ENCODE measurements at places on chromosomes 7 and 10.

GRCh38 chr7:26978146-26978545 lies 113.8 kb upstream of the SKAP2 start:
- DNase-seq = no peak

GRCh38 chr10:125023862-125024496 lies 82.1 kb downstream of the ZRANB1 start:
- no peak for DNase-seq

DNA sequence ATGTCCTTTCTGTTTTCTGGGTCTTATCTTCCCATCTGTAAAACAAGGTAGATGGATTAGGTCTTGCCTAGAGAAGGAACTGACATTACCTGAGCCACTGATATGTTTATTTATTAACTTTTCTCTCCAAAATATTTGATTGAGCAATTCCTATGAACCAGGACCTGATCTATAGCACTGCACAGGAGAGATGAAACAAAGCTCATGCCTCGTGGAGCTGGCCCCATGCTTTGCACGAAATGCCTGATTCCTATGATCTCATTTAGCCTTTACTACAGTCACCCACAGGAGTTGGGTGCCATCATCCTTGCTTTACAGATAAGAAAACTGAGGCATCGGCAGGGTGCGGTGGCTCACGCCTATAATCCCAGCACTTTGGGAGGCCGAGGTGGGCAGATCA lies 48.2 kb upstream of the ZMIZ1 start:
- DNase-seq = no peak

DNA sequence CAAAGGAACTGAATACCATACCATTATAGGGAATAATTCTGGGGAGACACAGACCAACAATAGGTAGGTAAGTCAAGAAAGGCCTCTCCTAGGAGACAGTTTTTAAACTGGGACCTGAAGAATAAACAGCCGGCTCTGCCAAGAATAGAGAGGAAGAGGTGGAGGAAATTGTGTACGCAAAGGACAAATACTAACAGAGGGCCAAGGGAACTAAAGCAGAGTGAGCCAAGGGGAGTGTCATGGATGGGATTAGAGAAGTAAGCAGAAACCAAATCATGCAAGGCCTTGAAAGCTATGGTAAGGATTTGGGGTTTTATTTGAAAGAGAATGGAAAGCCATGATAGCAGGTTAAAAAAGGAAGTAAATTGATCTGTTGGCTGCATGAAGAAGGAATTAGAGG lies 18.1 kb upstream of the ITGB8 start:
- DNase-seq = no peak

DNA sequence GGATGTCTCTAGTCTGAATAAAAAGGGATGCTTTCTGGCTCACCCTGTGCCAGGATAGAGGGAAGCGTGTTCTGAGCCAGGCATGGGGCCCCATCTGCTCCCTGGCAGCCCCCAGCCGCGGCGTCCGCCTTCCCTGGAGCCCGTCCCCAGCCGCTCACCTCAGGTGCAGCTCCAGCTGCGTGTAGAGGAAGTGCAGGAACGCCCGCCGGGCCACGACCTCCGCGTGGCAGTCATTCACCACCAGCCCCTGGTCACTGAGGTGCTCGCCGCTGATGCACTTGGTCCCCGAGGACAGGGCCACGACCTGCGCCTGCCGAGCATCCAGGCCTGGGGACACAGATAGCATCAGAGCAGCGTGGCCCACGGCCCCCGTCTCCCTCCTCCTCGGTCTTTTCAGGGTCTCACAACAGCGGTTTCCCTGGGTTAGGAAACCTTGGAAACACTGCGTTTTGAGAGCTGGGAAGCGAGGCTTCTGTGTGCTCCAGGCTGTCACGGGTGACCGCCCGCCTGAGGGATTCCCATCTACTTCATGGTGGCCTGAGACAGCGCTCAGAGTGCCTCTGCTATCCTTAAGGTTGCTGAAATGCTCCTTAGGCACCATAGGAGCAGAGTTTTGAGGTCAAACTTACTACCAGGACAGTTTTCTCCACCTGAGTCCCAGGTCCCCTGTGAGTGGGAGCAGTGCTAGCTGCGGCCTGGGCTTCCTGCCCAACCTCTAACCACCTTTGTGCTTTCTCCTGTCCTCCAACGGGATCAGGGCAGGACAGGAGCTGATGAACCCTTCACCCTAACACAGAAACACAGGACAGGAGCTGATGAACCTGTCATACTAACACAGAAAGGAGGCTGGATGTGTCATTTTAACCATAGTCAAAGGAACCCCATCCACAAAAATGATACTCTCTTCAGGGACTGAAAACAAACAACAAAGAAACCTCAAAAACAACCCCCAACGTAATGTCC lies 186.1 kb downstream of the WDR37 start:
- DNase-seq = no peak

DNA sequence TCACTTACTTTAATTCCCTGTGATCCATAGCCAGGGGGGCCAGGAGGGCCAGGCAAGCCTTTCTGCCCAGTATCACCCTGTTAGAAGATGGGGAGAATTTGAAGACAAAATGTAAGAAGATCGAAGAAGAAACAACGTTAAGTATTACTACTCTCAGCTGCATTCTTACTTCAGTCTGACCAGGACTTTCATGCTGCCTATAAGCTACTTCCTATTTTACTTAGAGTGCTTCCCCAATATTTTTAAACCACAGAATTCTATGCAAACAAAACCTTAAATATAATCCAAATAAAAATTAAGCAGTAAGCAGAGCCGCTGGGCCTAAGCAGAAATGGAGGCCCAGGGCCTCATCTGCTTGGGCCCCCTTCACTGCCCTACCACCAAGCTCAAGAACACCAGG lies 117.8 kb downstream of the COL28A1 start:
- no peak for DNase-seq

DNA sequence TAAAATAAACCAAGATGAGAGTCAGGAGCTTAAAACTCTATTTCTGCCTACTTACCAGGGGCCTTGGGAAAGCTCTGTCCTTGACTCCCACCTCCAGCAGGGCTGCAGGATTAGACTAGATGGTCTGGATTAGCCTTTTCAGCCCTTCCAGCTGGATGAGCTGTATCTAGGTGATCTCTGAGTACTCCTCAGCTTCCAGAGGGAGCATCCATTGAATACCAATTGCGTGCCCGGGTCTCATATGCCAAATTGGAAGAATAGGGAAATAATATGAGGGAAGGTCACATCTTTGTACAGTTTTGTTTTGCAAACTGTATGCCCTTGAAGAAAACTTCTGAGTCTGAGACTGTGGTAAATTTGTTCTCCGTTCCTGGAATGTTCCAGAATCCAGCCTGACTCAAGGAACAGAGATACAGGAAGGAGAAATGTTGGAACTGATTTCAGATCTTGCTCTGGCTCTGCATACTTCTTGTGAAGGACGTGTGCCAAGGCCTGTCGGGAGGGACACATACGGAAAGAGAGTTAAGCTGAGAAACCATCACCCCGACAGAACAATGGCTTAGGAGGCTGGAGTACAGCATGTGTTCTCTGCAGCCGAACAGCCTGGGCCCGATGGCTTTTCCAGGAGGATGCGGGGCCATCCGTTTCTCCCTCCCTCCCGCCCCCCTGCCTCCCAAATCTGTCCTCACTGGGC lies 44.9 kb downstream of the MINDY4 start:
- DNase-seq = no peak

DNA sequence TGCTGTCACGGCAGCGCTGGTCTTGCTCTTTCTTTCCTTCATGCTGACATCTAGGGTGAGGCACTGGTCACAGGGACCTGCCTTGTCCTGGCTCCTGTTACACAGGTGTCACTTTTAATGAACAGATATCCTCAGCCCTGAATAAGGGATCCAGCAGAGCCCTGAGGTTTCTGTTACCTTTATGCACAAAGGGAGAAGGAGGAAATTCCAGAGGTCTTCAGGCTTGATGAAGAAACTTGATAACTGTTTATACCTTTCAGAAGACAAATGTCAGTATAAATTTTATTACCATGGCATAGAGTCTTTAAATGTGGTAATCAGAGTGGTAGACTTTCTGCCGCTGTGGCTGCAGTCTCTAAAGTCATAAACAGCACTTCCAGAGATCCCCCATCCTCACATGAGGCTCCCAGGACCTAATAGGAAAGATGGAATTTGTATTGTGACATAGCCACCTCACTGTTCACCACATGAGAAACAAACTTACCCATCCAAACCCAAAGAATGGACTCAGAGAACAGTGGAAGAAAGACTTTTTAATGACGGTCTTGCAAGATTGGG lies 2.7 kb downstream of the LRRC27 start:
- no peak for DNase-seq

DNA sequence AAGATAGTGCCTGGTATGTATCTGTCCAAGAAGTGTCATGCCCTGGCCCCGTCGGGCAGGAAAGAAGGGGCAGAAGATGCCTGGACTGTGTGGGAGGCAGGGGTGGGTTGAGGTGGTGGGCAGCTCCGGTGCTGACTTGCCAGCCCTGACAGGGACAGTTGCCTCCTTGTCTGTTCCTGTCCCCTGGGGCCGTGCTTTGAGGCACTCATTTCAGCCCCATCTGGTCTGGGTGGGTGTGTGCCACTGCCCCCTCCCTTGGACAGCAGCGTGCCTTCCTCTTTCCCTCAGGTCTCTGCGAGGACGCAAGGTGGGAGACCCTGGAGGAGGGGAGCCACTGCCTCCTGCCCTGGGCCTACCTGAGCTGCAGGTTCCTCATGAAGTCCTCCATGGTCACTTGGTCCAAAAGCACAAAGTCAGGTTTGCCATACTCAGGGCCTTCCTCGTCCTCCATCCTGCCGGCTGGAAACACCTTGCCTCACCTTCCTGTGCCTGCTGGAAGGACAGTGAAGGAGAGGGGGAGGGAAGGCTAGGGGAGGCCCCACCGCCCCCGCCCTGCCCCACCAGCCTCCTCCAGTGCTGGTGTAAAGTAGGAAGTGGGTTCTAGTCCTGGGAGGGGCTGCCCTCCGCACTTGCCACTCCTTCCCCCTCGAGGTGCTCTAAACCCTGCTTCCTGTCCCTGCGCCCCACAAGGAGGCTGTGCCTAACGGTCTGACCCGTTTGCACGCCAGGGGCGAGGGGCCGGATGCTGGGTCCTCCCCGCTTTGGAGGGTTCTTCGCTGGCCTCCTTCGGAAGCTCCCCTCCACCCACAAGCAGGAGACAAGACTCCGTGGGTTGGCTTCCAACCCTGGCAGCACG lies at the start of gene MYO1G:
Gene MYO1G (minus strand): TSS at position 505 of the 856 bp plus-strand sequence. CDS start 54 bp downstream, at position 451.
- peak; percentile 74 for DNase-seq

All from SIG-M5 (cell line).